EH (cell line): ENCODE measurements at places on chromosomes 2 and 18.

DNA sequence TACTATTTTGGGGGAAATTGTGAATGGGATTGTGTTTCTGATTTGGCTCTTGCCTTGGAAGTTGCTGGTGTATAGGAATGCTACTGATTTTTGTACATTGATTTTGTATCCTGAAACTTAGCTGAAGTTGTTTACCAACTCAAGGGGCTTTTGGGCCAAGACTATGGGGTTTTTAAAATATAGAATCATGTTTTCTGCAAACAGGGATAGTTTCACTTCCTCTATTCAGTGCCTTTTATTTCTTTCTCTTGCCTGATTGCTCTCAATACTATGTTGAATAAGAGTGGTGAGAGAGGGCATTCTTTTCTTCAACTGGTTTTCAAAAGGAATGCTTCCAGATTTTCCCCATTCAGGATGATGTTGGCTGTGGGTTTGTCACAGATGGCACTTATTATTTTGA lies 1383.8 kb upstream of the ACVR2A start:
- DNase-seq, result no peak

- DNase-seq, result no peak
Observed at GRCh38 chr18:43868497-43868995, 591.3 kb upstream of the SYT4 start.

GRCh38 chr2:100136310-100136709 lies 6.1 kb downstream of the AFF3 start:
- no peak for DNase-seq

GRCh38 chr2:104504331-104505073 lies 349.4 kb upstream of the POU3F3 start:
- DNase-seq, result no peak

- no peak for DNase-seq
Observed at GRCh38 chr2:26635401-26635800, 5.8 kb downstream of the CIB4 start.

DNA sequence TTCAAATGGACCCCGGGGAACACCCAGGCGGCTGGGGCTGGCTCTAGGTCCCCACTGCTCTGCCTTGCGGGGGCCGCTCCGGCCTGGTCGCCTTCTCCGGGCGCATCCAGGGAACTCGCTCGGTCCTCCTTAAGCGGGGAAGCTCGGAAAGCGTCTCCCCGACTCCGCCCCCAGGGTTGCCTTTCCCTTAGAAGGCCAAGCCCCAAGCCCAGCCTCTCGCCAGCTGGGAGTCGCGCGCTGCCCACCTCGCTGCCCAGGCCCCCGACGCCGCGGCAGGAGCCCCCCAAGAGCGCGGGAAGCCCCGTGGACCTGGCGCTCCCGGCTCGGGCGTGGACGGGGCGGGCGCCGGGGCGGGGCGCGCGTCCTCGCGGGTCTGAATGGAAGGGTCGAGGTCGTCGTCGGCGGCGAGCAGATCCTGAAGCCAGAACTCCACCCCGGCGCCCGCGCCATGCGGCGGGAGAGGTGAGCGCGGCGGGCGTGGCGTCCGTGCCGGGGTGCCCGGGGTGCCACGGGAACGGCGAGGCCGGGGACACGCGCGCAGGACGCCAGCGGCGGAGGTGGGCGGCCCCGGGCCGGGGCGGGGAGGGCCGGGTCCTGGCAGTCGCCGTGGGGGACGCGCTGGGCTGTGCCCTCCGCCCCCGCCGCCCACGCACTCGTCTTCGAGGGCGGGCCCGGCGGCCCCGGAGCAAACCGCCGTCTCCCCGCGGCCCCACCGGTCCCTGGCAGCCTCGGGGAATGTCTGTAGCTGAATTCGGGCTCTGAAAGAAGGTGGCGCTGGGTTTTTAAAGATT lies at the start of gene BOK:
Gene BOK (plus strand): TSS at position 214 of the 791 bp plus-strand sequence. CDS start 739 bp downstream, outside the sequence.
- DNase-seq, result peak; percentile 83

- DNase-seq, result no peak
Observed at GRCh38 chr2:205709319-205709718, 27.0 kb downstream of the NRP2 start.

DNA sequence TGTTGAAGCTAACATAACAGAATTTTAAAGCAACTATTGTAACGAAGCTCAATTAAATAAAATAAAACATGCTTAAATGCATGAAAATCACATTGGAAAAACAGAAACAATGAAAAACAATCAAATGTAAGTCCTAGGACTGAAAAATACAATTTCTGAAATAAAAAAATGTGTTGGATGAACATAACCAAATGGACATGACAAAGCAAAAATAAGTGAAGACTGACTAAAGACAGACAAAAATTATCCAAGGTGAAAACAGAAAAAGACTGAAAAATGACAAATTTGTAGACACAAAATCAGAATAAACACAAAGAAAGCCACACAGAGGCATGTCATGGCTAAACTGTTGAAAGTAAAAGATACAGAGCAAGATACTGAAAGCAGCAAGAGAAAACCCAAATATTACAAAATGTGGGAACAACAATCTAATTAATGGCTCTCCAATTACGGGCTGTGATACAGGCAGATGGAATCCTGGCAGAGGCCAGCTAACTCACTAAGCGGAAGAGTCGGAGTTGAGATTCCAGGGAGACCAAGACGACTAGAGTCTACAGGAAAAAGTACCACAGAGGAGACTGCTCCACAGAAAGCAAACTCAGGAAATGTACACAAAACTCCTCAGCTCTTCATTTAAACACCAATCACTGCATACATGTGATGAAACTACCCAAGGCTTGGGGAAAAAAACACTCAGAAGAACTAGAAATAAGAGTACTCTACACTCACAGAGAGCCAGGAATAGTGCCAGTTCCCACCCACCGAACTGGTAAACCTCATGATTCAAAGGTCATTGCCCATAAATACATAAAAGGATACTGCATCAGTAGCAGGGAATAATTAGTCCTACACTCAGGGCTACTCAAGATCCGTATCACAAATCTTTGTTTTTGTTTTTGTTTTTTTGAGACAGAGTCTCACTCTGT lies 83.6 kb downstream of the ATAD2B start:
- peak; percentile 66 for DNase-seq

DNA sequence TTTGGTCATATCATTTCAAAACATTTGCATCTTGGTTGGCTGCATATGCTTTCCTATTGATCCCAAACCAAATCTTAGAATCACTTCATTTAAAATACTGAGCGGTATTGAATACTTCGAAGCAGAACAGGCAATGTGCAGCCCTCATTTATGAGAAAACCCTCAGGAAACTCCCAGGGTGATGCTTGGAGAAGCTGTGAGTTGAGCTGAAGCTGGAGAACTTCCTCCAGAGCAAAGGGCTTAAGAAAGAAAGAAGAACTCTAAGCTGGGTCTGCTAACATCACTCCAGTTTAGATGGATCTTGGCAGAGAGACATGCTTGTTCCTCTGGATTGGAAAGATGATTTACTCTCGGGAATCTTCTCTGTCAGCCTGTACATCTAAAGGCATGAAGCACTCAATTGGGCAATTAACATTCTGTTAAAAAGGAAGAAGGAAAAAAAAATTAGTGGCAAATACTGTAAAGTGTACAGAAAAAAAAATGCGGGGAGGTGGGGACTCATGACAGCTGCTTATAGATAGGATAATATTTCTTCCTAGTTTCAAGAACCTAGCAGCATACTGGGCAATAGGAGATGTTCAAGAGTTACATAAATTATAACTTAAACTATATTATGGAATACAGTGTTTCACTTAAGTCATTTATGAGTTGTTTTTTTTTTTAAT lies 49.5 kb downstream of the ATIC start:
- peak; percentile 15 for DNase-seq

DNA sequence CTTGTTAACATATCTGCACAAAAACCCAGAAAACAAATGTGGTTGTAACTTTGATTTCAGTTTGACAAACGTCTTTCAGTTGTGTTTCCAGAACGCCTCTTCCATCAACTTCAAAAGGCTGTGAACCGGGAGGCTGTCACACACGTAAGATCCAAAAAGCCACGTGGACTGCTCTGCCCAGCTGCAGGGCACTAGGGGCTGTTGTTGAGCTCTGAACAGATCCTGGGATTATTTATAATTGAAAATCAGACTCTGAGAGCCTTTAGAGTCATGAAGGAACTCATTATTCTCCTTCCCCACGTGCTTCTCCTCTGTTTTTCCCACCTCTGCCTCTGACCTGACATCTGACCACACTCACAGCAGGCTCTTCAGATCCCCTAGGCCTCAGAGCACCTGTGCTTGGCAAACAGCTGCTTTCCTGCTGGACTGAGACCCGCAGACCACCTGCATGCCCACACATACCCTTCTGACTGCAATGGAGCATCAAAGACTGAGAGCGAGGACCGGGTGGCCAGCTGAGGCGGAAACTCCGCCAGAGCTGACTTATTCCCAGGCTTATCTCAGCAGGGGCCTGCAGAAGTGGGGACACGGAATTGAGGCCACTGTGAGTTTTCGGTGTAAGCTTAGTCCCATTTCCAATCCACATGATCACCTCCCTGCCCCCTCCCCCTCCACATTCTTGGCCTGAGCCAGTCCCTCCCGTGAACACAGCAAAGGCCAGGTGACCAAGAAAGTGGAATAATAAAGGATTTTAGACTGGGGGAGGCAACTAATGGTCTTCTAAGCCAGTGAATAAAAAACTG lies 114.8 kb downstream of the ATL2 start:
- no peak for DNase-seq

- DNase-seq, result no peak
Observed at GRCh38 chr2:127157114-127157513, 50.2 kb upstream of the BIN1 start.

- DNase-seq, result no peak
Observed at GRCh38 chr2:210028178-210028577, 25.7 kb downstream of the RPE start.

- no peak for DNase-seq
Observed at GRCh38 chr2:140551287-140551686, 1579.5 kb downstream of the LRP1B start.

- DNase-seq, result no peak
Observed at GRCh38 chr18:58965291-58966004, 100.8 kb downstream of the ZNF532 start.

DNA sequence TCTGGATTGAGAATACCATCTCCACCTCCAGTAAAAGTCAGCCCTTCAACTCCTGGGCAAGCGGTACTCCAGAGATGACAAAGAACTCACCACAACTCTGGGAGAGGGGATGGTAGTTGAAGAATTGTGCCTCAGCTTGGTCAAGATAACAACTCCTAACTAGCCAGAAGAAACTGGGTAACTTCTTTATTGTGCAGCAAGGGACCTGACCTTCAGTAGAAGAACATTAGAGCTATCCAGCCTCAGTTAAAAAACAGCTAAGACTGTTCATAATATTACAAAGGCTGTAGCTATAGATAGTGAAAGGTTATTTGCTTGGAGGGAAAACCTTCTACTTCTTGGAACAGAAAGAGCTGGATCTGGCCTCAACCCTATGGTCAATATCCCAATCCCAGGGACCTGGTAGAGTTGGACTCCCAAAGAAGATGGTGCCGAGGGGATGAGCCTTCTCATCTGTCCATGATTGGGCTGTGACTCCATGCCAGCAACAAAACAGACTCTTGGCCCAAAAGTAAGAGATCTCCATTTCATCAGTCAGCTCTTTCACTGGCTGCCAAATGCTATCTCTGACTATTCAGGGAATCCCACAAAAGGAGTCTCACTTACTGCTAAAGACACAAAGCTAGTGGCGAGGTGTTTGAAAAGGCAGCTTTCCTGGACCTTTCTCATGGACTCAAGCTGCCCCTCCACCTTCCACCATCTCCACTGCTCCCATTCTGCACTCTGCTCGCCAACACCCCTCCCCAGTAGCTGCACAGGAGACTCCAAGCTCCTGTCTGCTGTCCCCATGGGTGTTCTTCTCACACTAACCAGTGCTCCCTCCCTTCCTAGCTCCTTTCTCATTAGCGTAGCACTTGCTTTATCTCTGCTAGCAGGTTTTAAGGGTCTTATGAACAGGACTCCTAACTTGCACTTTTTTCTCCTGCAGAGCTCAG lies 145.8 kb downstream of the CAPN13 start:
- peak; percentile 45 for DNase-seq

DNA sequence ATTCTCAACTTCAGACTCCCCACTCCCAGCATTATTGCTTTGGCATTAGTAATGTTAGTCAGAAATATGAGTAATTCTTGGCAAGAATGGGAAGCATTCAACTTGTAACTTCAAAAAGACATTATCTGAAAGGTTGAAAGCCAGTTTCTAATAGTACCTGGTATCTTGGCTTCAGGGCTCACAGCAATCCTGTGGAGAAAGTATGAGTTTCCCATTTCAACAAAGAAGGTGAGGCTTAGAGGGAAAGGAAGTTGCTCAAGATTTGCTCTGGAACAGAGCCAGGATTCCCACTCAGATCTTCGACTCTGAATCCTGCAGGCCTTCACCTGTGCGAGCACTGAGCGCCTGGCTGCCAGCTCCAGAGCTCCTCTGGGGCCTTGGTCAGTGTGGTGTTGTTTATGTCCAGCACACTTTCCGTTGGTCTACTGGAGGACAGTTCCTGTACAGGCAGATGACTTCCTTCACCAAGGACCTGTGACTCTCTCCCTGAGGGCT lies 136.1 kb downstream of the MCFD2 start:
- peak; percentile 48 for DNase-seq

DNA sequence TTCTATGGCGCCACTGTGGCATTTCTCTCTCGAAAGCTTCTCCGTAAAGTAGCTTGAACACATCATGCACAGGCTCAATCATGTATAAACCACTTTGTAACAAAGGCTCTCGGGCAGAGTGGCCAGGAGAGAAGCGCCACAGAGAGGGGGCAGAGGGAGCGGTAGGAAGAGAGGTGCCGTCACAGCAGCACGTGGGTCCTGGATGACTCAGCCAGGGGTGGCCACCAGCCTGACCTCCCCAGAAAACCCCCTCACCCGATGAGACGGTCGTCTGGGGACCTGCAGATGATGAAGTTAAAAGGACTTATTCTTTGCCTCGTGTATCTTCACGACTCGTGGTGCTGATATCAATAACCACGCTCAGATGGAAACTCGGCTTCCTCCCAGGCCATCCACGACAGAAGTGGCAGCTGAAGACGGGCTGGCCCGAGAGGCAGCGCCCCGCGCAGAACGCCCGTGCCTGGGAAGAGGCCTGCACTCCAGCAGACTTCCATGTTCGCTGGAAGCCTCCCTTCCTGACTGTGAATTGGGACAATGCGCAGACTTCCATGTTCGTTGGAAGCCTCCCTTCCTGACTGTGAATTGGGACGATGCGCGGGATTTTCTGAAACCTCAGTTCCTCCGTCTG lies 46.4 kb upstream of the MTCL1 start:
- DNase-seq, result no peak

- DNase-seq, result peak; percentile 45
Observed at GRCh38 chr18:49520661-49521145, 33.7 kb upstream of the C18orf32 start.

DNA sequence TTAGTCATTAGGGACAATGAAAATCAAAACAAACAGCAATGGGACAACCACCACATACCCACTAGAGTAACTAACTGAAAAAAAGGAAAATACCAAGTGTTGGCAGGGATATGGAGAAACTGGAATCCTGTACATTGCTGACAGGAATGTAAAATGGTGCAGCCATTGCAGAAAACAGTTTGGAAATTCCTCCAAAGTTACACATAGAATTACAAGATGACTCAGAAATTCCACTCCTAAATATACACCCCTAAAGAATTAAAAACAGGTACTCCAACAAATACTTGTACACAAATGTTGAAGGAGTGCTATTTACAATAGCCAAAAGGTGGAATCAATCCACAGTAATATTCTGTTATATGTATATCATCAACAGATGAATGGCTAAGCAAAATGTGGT lies 110.9 kb downstream of the ROCK1 start:
- DNase-seq, result peak; percentile 54

GRCh38 chr18:62808123-62808522 lies 92.8 kb downstream of the PHLPP1 start:
- no peak for DNase-seq

GRCh38 chr2:16660114-16660513 lies 5.5 kb downstream of the CYRIA start:
- DNase-seq, result no peak
